ENCODE measurements at places on chromosomes 2 and 18.

GRCh38 chr2:198173242-198173641 is 368.8 kb downstream of the PLCL1 start:
- no peak for DNase-seq

DNA sequence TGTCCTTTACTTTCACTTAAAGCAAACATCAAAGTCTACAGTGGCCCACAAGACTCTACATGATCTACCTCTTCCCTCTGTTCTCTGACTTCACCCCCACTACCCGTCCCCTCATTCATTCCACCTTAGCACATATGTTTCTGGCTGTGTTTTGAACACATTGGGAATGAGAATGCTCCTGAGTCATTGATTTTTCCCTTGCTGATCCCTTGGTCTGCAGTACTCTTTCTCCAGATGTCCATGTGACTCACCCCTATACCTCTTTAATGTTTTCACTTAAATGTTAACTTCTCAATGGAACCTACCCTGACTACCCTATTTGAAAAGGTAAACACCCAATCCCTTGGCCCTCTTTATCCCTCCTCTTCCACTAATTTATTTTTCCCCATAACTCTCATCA is 30.7 kb upstream of the FRZB start:
- DNase-seq, result no peak

GRCh38 chr2:8701681-8702379 is 20.0 kb downstream of the ID2 start:
- no peak for DNase-seq

DNA sequence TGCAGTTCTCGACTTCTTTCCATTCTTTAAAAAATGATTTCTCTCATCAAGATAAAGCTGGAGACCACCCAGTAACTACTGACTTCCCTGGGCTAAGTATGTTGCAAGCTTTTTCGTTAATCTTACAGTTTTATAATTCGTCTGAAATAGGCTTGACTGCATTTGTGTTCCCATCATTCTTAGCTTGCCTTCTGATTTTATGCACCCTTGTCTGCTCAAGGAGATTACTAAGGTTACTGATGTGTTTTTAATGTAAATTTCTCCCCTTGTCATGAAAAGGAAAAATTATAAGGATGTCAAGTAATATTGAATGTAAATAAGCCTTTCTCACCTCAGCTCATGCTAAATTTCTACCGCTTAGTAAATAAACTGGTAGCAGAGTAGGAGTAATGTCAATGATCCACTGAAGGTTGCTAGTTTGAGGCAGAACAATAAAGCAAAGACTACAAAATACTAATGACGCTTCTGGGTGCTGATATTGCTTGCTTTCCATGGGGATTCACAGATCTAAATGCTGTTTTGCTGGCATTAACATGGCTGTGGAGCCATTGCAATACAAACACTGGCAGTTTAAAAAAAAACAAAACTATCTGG is 91.9 kb upstream of the CDH20 start:
- DNase-seq, result no peak

DNA sequence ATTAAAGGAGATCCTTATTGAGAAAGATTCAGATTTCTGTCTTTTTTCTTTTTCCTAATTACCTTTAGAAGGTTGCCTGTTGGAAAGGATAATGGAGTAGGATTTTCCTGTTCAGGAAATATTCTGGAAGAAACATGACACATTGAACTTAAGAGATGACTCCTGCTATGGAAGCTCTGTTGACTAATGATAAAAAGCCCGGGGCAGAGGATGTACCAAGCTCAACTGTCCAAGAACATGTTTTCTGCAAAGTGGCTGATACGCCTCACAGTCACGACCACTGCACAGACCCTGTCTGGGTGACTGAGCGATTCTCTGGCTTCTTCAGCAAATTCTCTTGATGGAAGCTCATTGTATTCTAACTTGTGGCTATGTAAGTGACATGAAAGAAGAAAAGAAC is 86.2 kb upstream of the THOC1 start:
- DNase-seq, result no peak
